ENCODE measurements at places on chromosomes 16 and 17.

GRCh38 chr17:65742403-65743307 is 181.2 kb upstream of the AXIN2 start:
- peak; percentile 24 for DNase-seq

DNA sequence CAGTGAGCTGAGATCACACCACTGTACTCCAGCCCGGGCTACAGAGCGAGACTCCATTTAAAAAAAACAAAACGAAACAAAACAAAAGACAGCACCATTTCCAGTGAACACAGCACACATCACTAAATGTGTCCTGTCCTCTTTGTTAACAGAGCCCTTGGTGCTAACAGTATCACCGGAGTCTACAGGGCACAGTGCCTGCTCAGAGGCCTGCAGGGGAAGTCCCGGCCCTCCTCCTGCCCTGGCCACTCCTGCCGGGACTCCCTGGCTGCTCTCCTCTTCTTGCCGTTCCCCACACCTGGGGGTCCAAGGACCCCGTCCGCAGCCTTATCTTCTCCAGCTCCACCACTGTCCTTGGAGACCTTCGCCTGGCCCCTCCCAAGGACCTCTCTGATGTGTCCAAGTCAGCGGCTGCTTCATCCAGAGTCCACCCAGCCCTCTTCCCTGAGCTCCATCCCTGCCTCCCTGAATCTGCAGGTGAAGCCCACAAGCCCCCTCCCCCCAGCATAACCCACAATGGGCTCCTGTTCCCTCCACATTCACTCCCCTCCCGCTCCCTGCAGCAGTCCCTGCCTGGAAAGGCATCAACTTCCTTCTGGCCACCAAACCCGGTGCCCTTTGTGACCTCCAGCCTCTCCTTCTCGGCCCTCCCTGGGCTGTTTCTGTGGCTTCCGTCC is 8.5 kb downstream of the TRPV1 start:
- DNase-seq, result no peak

DNA sequence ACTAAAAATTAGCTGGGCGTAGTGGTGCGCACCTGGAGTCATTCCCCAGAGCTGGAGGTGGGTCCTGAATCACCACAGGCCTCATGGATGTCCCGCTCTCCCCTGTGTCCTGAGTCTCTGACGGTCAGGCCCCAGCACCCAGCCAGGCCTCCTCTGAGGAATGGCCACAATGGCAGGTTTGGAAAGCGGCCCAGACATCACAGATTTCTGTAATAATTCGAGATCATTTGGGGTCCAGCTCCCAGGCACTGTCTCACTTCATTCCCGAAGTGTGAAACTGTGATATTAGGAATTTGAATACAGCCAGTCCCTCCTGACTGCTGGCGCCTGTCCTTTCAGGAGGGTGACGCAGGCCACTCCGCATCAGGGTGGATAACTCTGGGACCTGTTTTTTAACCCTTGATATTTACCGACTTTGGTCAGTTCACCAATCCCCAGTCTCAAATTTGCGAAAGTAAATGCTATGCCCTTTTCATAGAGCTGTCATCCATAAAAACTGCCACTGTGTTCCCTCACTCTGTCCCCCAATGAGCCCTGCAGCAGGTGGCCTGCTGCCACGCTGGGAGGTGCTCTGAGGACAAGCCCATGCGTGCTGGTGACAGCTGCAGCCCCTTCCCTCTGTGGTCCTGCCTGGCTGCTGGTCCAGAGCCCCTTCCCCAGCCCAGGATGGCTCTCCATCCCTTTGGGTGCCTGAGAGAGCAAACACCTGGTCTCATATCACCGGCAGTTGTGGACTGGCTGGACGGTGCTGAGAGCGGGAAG is 28.3 kb upstream of the RPTOR start:
- DNase-seq, result no peak

- DNase-seq, result no peak
Measured at GRCh38 chr17:41547378-41547841, 19.3 kb upstream of the KRT19 start.

DNA sequence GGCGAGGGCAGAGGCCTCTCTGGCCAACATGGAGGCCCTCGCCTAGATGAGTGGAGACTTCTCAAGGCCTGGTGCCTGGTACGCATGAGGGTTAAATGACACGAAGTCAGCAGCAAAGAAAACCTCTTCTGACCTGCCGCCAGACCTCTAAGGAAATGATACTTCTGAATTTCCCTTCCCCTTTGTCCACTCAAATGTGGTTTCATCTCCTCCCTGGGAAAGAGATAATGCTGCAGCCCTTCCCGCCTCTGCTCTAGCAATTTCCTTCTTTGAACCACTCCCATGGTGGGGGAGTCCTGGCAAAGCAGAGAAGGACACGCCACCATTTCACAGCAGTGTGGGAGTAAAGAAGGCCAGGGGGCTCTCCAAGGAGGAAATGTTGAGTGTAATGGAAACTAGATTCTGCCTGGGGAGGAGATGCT is 65.7 kb upstream of the BCAR1 start:
- DNase-seq, result no peak

DNA sequence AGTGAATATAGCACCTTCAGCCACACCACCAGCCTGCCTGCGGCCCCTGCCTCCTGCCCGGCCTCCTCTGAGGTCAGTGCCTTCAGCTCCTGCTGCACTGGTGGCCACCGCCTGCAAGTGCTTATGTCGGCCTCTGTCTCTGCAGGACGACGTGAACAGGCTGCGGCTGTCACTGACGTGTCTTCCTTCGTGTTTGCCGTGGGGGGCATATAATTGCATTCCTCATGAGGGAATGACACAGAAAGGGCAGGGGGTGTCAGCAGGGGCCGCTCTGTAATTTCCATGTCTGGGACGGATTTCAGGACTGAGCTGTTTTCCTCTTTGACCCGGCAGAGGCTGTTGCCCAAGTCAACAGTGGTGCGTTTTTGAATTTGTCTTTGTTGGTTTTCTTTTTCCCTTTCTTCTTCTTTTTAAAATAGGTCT is 28.5 kb downstream of the CMIP start:
- DNase-seq, result peak; percentile 22

DNA sequence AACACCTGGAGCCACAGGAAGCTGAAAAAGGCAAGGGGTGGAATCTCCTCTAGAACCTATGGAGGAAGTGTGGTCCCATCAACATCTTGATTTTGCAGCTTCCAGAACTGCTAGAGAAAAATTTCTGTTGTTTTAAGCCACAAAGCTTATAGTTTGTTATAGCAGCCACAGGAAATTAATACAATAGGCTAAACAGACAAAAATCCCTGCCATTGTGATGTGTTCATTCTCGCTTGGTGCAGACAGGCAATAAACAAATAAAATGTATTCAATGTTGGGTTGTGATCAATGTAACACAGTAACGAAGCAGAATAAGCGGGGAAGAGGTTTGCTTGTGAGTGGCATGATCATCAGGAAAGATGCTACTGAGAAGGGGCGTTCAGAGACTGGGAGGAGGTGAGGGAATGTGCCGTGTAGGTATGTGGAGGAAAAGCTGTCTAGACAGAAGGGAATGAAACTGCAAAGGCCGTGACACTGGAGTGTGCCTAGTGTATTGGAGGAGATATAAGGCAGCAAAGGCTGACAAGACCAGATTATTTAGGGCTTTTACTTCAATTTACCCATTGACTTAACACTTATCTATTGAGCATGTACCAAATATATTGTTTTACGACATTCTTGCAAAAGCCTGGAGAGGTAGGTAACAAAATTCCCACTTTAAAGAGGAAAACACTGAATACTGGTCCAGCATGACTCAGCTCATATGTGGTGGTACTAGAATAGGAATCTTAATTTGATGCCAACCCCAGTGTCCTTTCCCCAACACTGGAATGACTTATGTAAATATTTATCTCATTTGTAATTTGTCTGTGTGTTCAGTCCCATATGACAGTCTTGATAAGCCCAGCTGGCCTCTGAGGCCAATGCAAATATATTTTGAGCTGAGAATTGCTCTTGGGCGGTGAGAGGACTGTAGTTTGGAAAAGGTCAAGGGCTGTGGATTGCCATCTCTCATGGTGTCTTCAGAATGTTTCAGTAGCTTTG is 375.9 kb downstream of the CDH13 start:
- no peak for DNase-seq

DNA sequence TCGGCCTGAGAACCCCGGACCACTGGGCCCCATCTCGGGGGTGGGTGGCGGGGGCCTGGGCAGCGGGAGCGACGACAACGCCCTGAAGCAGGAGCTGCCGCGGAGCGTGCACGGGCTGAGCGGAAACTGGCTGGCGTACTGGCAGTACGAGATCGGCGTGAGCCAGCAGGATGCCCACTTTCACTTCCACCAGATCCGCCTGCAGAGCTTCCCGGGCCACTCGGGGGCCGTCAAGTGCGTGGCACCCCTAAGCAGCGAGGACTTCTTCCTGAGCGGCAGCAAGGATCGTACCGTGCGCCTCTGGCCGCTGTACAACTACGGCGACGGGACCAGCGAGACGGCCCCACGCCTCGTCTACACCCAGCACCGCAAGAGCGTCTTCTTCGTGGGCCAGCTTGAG is 8.9 kb upstream of the SERPINF2 start:
- DNase-seq, result no peak

- no peak for DNase-seq
Measured at GRCh38 chr17:77801545-77802332, 156.8 kb upstream of the TNRC6C start.

DNA sequence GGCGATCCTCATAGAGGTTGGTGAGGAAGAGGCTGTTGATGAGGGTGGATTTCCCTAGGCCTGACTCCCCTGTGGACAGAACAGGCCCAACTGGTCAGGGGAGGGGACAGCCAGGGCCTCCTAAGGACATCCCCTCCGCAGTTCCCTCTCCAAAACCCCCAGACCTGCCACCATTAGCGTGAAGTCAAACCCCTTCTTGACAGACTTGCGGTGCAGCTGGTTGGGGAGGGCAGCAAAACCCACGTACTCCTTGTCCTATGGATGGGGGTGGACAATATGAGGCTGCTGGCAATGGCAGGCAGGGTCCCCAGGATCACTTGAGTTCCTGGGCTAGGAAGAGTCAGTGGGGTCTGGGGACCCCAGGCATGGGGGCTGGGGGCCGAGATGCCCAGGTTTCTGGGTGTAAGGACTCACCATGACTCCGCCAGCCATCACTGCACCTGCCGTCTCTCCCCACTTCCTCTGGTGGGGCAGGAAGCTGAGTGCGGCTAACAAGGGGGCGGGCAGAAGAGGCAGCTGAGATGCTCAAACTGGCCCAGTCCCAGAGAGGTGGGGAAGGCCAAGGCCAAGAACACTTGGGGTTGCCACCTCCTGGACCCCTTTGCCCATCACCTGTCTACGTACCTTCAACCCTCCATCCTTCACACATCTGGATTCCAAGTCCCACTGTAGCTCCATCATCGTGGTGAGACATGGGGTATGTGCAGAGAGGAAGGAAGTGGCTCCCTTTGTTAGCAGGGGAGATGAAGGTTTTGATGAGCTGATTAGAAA is at the start of gene SEPTIN1:
TSS of gene SEPTIN1 (minus strand) at position 451 of the 771 bp plus-strand sequence. CDS start at position 432, 19 bp downstream.
- DNase-seq, result no peak

DNA sequence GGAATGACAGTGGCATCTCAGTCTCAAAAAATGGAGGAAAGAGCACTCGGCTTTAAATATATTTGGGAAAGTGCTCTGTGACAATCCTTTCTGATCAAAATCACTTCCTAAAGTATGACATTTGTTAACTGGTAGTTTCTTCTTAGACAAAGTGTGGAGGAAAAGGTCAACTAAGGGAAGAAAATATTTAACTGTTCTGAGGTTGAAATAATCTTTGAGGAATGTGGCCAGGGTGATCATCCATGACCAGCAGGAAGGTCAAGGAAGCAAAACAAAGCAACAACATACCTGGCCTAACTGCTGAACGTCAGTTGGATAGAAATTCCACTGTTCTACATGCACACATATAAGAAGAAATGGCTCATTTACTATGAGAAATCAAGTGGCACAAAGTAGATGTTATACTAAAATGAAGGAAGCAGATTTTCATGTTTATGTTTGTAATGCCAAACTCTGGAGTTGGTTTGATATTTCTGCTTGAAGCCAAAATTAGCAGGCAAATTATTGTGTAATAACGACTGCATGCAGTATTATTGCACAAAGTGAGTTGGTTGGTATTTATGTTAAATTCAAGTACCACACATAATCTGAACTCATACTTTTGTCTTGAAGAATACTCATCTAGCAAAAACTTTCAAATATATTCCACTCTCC is 87.3 kb upstream of the CORO6 start:
- no peak for DNase-seq

GRCh38 chr17:49294122-49294521 is 63.5 kb upstream of the PHOSPHO1 start:
- no peak for DNase-seq

- no peak for DNase-seq
Measured at GRCh38 chr17:31291820-31292219, 5.2 kb downstream of the OMG start.

DNA sequence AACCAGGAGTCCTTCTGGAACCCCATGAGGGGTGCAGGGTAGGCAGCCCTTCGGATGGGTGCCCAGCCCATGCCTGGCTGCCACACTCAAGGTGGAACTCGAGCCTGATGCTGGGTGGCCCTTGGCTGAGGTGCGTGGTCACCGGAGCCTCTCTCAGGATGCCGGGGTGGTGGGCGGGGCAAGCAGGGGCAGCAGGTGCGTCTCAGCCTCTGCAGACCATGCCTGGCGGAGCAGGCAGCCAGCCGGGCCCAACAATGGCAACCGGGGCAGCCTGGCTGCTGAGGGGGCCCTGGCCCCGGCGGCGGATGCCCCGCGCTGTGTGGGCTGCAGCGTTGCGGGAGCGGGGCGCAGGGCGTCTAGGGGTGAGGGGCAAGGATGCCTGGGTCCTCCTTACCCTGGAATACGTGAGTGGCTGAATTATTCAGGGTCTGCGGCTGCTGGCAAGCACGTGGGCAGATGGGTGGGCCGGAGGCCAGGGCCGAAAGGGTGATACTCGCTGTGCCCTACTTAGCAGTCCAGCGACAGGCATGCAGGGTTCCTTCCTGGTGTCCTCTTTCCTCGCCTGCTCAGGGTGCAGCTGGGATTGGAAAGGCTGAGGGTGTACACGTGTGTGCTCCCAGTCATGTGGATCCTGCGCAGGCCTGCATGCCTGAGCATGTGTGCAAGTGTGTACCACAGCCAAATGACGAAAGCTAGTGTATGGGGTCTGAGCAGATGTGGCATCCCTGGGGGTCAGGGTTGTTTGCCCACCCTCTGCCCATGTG is 14.6 kb downstream of the MYO15A start:
- DNase-seq, result no peak

GRCh38 chr17:202501-202951 is 21.1 kb upstream of the DOC2B start:
- DNase-seq, result no peak
